Uterus (tissue), 4 donors: ENCODE measurements at places on chromosomes 5 and 9.

GRCh38 chr5:174293006-174293405, 247.5 kb downstream of the NSG2 start:
- DNase-seq: no peak

- no peak for DNase-seq
Observed at GRCh38 chr5:101534491-101535110, 631.5 kb upstream of the ST8SIA4 start.

DNA sequence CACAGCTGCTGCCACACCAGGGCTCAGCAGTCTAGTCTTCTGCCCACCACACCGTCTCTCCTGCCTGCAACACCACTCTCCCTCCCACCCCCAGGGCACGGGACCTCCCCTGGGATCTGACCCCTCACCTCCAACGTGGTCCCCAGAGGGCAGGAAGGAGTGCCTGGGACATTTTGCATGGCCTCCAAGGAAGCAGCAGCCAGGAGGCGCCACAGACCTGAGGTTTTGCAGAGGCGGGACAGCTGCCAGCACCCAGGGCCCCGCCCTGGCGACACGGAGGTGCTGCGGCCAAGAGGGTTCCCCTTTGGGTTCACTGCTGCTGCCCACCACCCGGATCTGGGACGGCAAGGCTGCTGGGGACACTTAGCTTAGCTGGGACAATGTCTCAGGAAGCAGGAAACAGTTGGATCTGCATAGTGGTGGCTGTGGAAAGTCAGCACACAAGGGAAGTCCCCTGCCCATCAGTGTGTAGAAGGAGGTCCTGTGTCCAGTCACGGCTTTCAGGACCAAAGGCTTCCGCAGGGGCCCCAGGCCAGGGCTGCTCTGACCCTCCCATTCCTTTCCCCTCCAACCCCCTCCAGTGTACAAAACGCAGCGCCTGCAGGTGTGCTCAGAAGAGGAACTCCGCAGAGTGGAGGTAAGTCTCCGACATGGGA, 13.8 kb downstream of the PROP1 start:
- no peak for DNase-seq

DNA sequence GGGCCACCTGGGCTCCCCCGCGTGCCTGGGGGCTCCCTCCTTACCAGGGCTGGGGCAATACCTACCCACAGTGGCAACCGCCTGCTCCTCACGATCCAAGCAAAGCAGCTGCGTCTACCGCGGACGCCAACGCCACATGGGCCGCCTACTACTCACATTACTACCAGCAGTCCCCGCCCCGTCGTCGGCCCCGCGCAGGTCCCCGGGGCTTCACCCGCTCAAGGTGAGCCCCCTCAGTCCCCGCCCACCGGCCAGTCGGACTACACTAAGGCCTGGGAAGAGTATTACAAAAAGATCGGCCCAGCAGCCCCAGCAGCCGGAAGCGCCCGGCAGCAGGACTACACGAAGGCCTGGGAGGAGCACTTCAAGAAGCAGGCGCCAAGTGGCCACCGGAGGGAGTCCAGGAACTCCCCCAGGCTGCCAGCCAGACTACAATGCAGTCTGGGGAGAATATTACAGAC, 106.0 kb upstream of the MTAP start:
- no peak for DNase-seq

DNA sequence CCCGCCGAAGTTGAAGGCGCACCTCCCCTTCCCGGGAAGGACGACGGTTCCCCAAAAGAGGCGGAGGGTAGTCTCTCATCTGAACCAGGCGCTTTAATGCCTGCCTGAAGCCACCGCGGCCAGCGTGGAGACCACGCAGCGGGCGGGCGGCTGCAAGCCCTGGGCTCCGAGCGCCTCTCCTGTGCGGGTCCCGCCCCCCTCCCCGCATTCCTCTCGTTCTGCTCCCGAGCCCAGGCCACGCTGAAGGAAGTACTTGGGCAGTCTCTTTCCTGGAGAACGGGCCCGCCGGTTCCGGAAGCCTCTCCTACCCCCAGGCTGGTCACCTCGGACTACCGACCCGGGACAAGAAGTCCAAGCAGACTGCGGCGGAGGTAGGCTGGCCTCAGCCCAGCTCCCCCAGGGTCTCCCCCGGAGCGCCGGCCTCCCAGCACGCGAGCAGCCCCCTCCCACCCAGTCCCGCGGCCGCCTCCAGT, 571 bp downstream of the PPIC start:
- peak; percentile 51 for DNase-seq

DNA sequence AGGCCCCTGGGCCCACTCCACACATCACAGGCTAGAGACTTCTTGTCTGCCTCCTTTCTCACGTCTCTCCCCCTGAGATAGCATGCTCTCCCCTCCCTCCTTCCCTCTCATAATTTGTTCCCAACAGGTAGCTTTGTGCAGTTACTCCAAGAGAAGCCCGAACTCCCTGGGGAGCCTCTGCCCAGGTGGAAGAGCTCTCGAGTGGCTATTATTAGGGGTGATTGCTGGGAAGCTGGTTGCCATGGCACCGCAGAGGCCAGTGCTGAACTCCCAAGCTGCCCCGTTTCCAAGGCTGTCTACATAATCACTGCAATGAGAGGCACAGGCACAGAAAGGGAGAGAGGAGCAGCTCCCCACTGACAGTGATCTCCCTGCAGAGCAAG, 104.7 kb upstream of the GPR151 start:
- DNase-seq: no peak

DNA sequence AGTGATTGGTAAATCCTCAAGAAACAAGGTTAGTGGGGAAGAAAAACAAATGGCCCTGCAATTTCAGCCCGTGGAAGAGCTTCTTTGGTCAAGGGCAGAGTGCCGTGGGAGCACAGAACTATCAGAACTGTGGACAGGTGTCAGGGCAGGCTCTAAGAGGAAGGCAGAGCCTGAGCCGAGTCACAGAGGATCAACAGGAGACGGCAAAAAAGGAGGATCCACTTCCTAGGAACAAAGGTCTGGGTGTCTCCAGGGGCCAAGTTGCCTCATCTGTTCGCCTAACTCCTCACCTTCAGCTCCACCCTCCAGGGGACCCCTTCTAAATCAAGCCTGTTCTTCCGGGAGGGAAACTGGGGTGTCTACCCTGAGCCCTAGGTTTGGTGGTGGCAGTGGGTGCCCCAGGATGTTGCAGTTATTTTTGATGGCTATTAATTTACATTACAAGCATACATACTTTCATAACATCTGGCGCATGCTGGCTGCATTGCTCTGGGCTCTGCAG, 88.0 kb downstream of the FEM1C start:
- DNase-seq: no peak

- no peak for DNase-seq
Observed at GRCh38 chr5:53259176-53259575, 149.6 kb upstream of the MOCS2 start.

- no peak for DNase-seq
Observed at GRCh38 chr5:121350181-121350930, 501.3 kb upstream of the FTMT start.

DNA sequence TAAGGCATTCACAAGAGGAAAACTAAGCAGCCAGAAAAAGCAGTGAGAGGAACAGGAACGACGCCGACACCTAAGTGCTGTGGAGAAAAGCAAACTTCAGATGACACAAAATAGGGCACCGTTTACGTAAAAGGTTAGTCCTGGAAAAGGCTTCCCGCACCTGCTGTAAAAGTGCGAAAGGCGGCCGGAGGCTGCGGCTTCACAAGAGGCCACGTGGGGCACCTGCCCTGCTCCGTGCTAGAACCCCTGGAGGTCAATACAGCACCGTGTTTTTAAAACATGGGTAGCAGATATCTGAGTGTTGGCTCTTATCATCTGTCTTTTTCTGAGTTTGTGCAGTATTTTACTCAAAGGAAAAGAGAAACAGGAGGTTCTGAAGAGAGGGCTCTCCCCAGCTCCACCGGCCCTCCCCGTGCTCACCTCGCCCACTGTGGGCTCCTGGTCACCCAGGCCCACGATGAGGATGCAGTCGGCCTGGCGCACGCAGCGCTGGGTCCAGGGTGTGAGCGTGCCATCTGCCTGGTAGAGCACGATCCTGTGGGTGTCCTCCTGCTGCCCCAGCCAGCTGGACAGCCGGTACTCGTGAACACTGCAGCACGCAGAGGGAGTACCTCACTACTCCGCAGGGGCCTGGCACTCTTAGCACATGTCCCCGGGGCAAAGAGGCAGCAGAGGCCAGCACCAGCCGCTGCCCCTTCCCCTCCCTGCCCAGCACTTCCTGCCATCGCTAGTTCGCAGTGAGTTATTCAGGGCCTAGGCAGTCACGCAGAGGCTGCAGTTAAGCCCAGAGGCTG, 21.0 kb upstream of the NSMF start:
- DNase-seq: no peak

- no peak for DNase-seq
Observed at GRCh38 chr5:171523781-171524180, 104.3 kb downstream of the FGF18 start.

DNA sequence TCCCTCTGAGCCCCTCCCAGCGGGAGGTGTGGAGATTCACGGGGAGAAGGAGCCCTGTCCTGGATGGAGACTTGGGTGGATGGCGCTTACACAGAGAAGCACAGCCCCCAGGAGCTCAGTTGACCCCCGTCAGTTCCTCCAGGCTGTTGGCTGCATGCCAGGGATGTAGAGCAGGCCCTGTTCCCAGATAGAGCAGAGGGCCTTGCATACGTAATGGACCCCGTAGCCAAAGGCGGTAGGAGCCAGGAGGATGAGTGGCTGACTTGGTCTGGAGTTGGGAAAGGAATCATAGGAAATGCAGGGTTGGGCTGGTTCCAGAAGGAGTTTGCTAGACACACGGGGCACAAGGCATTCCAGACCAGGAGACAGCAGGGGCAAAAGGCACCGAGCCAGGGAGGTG, 2.5 kb downstream of the PMPCA start:
- DNase-seq: no peak

DNA sequence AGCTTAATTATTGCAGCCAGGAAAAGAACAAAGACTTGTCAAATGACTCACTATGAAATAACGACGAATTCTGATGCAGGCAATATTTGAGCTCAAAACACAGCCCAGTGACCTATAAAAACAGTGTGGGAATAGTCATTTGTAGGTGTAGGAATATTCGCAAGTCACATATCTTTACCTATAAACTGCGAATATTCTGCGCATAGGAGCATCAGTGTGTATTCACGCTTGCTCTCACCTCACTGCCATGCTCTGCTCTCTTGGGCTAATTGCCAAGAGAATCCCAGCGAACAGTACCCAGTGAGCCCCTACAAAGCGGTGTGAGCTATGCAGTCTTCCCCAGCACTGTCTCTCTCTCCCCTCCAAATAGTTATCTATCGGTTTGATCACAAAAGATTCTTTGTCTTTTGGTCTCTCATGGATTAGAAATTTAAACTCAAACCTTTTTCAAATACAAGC, 74.2 kb downstream of the ST8SIA4 start:
- no peak for DNase-seq

DNA sequence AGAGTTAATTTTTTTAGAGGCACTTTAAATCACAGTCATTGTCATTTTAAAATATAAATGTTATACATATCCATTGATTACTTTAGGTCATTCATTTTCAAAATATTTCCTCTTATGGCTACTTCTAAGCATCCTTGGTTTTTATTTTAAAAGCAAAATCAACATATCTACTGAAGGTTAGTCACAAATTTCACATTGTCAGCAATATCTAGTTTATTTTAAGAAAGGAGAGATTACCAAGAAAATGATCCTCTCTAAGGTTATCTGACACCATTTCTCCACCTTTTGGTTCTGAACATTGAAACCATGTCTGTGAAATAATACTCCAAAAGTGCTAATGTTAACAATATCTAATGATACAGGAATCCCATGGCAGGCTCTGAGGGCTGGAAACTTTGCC, 24.5 kb downstream of the SEMA6A start:
- no peak for DNase-seq

GRCh38 chr5:121731377-121731776, 120.3 kb upstream of the FTMT start:
- DNase-seq: no peak

GRCh38 chr5:143874312-143874711, 62.4 kb downstream of the HMHB1 start:
- DNase-seq: no peak

DNA sequence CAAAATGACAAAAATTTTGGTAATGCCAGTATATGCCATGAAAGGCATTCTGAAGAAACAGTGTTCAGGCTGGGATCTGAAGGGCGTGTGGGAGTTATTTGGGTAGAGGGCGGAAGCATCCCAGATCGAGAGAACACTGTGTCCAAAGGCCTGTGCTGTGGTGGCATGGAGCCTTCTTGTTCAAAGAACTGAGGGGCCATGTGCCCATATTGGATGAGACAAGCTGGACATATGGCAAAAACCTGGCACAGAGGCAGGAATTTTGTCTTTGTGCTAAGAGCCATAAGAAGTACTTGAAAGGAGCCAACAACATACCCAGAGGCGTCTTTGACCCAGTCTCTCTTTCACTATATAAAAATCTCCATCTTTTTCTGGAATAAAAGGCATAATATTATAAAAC, 128.0 kb downstream of the SYK start:
- no peak for DNase-seq

DNA sequence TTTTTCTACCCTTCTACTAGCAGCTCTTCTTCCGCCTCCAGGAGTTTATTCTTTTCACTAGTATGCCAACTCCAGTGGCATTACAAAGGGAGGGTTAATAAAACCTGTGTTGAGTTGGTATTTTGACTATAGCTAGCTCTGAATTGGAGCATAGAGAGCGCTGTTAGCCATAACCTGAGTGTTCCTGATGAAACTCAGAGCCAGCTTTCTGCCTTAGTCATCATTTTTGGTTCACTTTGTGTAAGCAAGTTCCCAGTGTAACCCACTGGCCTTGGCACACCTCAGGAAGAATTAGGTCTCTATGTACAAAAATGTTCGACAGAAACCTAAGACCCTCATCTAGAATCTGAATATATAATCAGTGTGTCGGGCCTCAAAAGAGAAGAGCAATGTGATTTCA, 238.9 kb downstream of the NR3C1 start:
- no peak for DNase-seq

DNA sequence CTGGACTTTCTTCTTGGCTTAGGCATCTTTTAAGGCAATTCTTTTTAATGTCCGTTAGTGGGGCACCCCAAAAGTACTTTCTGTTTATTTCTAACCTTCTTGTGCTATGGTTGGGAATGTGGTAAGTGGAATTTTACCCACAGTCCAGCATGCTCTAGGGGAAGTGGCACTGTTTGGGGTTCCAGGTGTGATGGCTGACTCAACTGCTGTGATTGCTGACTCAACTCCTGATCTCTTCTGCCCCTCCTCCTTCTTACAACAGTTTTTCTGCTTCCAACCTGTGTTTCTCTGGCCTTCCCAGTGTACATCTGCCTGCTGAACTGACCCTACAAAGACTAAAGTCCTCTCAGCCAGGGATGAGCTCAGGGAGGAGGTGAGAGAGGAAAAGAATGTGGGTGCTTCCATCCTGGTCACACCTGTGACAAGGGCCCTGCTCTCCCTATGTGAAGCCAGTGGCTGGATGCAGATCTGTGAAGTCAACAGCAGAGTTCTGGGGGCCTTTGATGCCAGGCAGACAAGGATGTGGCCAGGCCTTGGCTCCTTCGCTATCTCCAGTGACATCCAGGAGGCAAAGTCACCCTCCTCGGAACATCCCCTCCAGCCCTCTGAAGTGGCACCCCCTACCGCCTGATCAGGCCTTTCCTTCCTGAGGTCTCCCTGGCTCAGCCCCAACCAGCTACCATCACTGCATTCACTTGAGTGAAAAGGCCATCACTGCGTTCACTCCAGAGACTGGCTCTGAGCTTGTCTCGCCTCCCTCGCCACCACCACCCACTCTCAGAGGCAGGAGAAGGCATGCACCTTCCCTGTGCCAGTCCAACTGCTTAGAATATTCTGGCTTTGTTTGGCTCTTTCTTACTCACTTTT, 72.2 kb downstream of the C5orf15 start:
- DNase-seq: no peak
